Progenitor cell of endocrine pancreas (in vitro differentiated cells): ENCODE measurements at places on chromosomes 5 and 9. TPM values are rescaled to one million over a fixed set of nuclear protein-coding genes. Genes with fewer than 3 reads are reported as not detected.

DNA sequence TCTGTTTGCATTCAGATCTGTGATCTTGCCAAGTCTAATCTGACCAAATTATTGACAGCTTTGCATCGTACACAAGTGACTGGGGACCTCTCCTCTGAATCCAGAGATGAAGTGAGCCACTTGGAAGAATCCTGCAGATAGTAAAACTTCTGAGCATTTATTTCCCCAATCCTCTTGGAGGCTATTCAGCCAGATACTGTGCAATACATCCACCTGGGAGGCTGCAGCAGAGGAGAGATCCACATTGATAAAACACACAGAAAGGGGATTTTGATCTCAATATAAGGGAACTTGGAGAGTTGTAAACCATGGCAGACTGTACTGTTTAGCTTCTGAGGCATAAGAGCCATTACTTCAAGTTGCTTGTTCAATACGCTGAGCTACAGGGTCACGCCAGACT, 654.6 kb downstream of the MTRR start:
- DNase-seq = no peak

The RORB gene
- 0.07 TPM in 1 of 2 replicates, not detected in the other for total RNA-seq

The TAF11L13 gene
- not detected in 2 replicates for total RNA-seq

DNA sequence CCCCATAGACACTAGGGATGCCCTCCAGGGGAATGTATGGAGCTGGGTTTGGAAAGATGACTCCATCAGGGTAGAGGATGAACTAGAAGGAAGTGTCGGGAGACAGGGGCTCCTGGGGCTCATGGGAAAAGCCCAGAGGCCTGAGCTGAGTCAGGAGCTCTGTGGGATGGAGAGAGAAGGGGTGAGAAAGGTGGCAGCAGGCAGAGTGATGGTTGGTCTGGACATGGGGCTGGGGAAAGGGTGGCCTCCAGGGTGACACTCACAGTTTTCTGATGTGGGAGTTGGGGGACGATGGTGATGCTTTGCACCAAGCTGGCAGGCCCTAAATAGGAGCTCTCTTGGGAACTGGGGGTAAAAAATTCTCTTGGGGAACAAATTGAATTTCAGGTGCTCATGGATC, 213.5 kb upstream of the MVB12B start:
- DNase-seq = no peak

The PCDHGC5 gene
- total RNA-seq = 1.2 and 1.3 TPM in 2 replicates

GRCh38 chr5:4780633-4781032, 359.5 kb upstream of the ADAMTS16 start:
- no peak for DNase-seq

DNA sequence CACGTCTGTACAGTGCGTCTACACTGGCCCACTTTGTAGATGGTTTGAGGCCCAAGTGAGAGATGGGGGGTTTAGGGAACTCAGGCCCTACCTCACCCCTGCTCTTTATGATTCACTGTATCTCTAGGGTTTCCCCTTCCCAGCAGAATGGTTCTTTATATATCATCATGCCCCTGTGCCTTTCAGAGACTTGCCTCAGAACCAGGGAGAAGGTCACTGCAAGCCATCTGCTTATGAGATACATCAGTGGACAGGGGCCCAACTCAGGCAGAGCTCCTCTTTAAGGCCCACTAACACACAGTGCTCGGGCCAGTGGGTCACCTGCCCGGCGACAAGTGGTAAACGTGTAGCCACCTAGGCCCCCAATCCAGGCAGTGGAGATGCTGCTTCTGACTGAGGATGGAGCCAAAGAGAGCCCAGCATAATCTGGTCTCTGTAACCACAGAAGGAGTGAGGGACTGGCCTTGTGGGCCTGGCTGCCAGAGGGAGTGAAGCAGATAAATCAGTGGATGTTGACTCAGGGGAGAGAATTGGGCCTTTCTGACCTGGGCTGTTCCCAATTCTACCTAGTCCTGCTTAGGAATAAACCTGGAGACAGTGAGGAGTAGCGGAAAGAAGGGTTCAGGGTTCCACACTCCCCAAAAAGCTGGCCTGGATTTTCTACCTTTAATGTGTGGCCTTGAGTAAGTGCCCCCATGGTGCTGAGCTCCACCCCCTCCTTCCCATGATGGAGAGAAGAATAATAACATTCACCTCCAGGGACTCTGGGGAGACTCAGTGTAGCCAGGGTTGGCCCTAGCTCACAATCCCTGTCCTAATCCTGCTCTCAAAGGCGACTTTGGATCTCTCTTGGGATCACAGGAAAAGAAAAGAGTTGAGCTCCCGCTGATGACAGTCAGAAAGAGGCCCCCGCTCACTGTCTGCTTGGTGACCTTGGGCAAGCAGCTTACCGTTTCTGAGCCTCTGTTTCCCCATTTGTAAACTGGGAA, 2.8 kb upstream of the DUSP1 start:
- no peak for DNase-seq

DNA sequence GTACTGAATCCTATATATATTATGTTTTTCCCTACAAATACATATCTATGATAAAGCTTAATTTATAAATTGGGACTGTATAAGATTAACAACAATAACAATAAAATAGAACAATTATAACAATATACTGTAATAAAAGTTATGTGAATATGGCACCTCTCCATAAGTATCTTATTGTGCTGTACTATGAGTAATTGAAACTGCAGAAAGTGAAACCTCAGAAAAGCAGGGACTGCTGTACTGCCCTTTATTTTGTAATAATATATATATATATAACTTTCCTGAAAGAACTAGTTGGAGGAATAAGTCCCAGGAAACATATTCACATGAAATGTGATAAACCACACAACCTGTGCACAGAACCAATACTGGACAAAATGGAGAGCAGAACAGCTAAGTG, 77.3 kb downstream of the PAM start:
- DNase-seq = no peak

The ADRB2 gene
- total RNA-seq = 0.12 and 0.22 TPM in 2 replicates

DNA sequence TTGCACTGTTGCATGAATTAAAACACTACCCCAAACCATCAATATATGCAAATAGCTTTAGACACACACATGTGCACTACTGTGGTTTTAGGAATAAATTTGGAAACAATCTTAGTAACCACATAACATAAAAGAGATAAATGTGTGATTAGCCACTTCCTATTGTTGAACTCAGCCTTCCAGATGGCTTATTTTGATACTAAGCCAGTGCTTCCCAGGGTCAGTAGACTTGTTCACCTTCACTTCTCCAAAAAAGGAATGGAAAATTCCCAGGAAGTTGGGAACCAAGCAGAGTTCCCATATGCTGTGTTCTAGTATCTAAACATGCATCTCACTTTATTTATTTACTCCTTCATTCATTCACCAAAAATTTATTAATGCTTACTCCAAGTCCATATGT, 47.8 kb downstream of the SVEP1 start:
- DNase-seq = no peak

The DOCK8 gene
- total RNA-seq = 5.7 and 8.3 TPM in 2 replicates

GRCh38 chr5:62328772-62329491, 22.9 kb downstream of the KIF2A start:
- no peak for DNase-seq

- no peak for DNase-seq
Observed at GRCh38 chr5:157516626-157517325, 56.8 kb downstream of the NIPAL4 start.
